ENCODE measurements at places on chromosomes 2 and 18. TPM values are rescaled to one million over a fixed set of nuclear protein-coding genes. Genes with fewer than 3 reads are reported as not detected.

The AOX1 gene
- 69.4 TPM for total RNA-seq

The TNS1 gene
- 44.1 TPM for total RNA-seq

DNA sequence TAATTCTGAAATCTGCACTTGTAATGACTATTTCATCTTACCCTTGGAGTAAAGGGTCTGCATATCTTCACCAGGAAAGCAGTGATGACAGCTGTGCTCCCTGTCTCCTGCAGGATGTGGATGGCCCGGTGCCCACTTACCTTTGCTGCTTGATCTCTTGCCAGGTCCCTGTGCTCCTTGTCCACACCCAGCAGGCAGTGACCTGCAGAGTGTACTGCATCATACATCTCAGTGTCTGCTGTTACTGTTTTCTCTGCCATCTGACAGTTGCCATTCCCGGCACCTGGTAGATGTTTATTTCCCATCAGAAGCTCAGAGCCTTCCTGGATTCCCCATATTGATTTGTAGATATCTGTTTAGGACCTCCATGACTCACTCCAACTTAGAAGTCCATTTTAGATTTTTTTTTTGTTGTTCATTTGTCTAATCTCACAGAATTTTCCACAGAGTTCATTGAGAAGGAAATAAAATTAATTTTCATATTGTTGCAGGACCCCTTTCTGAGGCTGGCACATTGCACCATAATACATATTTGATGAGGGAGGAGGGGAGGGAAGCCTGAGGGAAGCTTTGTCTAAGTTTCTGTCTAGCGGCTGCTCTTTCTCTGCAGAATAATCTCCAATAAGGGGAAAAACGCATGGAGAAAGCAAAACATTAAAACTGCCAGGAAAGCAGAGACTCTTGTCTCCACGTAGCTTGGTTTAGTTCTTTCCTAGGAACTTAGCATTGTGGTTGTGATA is 697.5 kb upstream of the RAB6C start:
- no peak for DNase-seq

- DNase-seq: no peak
Measured at GRCh38 chr2:230912046-230912445, 13.0 kb downstream of the GPR55 start.

DNA sequence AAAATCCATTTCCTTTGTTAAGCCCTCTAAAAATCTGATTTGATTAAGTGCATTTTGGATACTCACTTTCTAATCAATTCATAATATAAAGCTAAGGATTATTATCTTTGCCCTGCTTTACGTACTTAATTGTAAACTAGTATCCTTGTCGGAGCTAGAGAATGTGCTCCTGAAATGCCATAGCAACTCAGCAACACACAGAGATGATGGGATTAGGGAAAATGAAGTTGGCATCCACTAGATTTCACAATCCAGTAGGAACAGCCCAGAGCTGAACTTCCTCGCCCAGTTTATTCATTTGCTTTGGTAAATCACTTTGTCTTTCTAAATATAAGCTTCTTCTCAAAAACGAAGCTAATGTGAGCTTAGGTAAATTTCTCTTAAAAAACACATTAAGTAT is 386.3 kb downstream of the CTNNA2 start:
- DNase-seq: no peak

Data from esophagus squamous epithelium (tissue), 5 donors.